ENCODE measurements at places on chromosomes 2 and 18.

- no peak for DNase-seq
These were observed 138.5 kb downstream of the DYM start for GRCh38 chr18:49321797-49322461.

DNA sequence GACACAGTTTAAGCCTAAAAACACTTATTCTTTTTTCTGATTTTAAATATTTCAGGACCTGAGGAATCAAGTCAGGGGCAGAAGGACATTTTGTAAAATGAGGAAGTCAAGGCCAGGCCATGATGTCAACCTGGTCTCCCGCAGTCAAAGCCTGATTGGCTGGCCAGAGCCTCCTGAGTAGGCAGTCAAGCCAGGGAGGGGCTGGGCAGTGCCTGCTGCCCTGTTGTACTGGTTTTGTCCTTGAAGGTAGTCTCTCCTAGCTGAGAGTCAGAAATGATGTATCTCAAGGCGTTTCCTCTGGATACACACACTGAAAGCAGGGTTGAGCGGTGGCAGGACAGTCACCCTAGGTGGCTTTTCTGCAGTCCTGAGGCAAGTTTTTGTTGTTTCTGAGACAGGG lies 19.8 kb downstream of the CCT7 start:
- DNase-seq = no peak

- DNase-seq = no peak
These were observed 37.4 kb downstream of the AFF3 start for GRCh38 chr2:100104718-100105677.

DNA sequence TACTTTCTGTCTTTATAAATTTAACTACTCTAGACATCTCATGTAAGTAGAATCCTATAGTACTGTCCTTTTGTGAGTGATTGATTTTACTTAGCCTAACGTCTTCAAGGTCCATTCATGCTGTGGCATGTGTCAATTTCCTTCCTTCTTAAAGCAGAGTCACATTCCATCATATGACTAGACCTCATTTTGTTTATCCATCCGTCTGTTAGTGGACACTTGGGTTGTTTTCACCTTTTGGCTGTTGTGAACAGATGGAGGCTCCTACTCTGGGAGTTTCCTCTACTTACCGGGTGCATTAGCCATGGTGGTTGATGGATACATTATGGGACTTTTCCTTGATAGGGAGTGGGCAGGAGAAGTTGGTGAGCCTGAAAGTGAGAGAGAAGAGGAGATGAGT lies 6.4 kb upstream of the PDIA6 start:
- no peak for DNase-seq

- DNase-seq = no peak
These were observed 105.8 kb upstream of the TTN start for GRCh38 chr2:178913049-178913441.

DNA sequence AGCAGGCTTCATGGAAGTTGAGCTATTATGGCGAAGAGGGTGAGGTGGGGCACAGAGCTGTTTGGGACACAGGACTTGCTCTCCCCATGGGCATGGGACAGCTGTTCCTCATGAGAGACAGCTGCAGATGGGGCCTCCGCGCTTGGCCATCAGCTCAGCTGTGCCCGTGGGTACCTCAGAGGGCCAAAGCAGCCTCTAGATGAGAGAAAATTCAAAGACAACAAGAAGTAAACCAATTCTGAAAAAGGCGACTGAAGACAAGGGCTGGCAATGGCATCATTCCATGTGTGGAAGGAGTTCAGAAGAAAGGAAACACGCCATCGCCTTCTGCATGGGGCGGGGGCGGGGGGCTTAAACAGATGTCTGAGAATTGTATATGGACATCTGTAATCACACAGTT lies 136.2 kb downstream of the BCL2 start:
- no peak for DNase-seq

- DNase-seq = no peak
These were observed 693 bp downstream of the ORC2 start for GRCh38 chr2:200962811-200963123.

- no peak for DNase-seq
These were observed 174.7 kb downstream of the LPIN1 start for GRCh38 chr2:11920993-11921583.

DNA sequence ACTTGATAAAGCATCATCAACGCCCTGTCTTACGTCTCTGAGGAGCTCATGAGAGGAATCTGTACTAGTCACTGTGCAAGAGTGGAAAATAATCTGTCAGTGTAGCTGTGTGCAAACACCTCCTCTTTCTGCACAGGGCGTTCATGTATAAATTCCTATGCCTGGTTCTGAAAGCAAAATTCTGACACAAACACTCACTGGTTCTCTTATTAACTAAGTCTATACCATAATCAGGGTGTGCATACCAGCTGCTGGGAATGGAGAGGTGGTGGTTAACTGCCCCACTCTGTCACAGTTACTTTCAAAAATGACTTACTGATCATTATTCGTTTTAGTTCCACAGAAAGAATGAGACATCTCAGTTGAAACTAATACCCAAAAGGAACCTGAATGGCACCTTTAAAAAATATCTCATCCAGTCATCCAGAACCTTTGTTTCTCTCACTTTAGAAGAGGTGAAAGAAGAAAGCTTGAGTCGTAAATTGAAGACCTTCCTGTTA lies 35.7 kb downstream of the STK39 start:
- DNase-seq = no peak

DNA sequence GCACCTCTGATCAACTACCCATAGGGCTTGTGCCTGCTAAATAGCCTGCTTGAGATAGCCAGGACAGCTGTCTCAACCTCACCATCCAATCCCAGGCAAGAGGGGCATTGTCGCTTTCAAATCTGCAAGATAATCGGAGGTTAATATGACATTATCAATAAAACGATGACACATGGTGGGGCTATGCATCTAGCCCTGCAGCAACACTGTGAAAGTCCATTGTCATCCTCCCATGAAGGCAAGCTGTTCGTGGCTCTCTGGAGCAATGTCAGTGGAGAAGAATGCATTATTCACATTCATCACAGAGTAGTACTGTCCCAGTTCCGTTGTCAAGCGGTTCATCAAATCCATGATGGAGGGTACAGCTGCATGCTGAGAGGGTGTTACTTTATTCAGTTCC lies 18.9 kb upstream of the KLHL23 start:
- no peak for DNase-seq

DNA sequence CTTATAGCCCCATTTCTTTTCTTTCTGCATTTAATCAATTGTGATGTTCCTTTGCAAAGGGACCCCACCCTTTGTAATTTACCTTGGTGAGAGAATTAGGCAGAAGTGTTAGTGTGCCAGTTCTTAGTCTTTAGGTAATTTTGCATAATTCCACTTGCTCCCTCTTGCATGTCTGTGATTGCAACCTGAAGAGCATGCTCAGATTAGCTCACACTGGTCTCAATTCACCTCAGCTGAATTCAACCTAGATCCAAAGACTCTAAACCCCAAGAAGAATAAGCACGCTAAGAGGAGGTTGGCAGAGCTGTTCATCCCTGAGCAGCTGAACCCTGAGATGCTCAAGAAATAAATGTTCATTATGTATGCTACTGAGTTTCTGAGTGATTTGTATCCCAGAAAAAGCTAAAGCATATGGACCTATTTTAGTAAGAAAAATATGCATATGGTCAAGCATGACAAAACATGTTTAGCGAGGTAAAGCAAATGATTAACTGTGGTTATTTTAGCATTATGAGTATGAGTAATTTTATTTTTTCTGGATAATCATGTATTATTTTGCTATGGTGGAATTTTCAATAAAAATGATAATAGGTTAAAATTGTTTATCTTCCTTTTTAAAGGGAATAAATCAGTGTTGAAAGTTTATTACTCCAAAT lies 299.2 kb upstream of the ZSWIM2 start:
- no peak for DNase-seq

DNA sequence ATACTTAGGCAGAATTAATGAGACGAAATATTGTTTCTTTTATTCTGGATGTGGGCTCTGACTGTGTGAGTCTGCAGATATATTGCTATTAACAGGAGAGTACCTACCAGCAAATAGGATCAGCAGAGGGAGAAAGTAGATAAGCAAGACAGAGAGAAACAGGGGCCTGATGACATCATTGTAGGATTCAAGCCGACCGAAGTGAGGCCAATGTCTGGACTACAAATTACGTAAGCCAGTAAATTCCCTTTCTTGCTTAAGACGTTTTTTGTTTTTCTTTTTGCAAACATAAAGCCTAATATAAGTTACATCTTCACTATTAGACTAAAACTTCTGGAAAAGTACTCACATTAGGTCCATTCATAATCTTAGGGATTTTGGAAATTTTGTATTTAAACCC lies 21.4 kb upstream of the PTPRM start:
- no peak for DNase-seq

DNA sequence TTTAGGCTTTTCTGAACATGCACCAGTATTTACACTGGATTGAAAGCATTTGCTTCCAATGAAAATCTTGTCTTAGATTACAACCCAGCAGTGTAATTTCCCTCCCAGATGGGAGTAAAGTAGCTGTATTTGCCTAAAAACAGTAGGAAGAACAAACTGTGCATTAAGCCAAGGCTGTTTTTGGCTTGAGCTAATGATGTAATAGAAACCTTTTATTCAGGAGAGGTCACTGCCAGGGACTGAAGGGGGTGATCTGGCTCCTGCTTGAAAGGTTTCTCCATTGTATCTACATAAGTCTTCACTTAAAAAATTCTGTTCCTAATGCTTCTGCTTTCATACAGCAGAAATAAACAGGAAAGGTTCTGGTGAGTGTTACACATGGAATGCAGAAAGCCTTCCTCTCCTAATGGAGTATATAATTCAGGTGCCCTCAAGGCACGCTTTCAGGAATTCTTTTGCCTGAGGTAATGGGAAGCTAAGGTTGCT lies 74.4 kb downstream of the MEIS1 start:
- no peak for DNase-seq

DNA sequence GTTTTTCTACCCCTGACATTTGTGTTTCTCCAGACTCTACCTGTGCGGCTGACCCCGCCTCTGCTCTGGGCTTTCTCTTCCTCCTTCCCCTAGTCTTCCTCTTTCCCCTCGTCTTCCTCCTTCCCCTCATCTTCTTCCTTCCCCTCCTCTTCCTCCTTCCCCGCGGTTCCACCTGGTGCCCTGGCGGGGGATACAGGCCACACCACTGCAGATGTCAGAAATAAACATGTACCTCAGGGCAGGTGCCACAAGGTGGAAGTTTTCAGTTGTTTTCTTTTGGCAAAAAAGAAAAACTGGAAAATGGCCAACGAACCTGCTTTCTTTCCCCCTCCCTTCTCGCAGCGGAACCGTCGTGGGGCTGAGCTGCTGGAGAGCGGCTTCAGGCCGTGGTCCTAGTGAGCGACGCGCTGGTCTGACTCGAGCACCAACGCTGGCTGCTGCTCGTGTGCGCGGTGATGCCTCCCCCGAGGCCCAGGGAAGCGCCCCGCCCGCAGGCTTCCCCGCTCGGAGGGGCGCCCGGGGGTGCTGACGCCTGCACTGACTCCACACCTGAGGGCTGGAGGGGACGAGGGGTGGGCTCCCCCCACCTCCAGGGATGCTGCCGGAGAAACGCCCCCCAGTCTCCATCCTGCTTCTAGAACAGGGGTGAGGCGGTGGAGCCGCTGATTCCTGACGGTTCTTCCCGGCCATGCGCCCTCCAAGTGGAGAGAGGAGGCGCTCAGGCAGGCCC lies 83.7 kb upstream of the ZNF516 start:
- no peak for DNase-seq

DNA sequence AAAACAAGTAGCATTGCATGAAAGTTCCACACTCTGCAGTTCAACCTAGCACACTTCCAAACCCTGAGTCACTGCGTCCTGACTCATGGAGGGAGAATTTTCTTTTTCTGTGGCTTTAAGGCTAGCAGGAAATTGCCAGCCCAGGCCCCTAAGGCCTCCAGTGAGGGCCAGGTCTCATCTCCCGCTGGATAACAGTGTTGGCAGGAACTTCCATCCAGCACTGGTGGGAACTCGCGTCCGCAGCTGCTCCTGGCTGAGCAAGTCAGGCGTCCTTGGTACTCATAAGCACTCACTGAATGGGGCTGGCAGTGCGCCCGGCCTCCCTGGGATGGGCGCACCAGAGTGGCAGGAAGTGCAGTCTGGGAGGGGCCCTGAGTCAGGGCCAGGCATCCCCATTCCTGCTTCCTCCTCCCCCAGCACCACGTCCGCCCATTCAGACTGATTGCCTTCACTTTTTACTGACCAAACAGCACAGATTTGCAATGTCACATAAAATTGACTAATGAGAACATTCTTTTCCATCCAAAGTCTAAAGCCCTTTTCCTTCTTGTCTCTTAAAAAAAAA lies 14.3 kb downstream of the MALL start:
- DNase-seq = no peak

DNA sequence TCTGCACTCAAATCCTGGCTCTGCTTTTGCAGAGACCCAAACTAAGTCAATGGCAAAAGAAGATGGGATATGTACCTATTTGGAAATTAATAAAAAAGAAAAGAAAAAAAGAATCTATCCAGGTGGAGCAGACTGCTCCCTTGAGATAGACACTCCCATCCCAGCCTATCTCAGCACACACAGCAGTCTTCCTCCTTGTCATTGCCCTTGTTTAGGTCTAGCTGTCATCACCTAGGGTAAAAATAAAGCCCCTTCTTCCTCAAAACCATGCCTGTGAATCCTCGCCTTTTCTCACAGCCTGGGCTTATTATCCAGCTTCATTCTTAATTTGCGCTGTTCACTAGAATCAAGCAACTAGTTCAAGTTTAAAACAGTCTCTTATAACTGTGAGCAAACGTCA lies 30.7 kb upstream of the ACSL3 start:
- no peak for DNase-seq

- peak; percentile 7 for DNase-seq
These were observed 232.8 kb downstream of the GALR1 start for GRCh38 chr18:77482190-77483085.

DNA sequence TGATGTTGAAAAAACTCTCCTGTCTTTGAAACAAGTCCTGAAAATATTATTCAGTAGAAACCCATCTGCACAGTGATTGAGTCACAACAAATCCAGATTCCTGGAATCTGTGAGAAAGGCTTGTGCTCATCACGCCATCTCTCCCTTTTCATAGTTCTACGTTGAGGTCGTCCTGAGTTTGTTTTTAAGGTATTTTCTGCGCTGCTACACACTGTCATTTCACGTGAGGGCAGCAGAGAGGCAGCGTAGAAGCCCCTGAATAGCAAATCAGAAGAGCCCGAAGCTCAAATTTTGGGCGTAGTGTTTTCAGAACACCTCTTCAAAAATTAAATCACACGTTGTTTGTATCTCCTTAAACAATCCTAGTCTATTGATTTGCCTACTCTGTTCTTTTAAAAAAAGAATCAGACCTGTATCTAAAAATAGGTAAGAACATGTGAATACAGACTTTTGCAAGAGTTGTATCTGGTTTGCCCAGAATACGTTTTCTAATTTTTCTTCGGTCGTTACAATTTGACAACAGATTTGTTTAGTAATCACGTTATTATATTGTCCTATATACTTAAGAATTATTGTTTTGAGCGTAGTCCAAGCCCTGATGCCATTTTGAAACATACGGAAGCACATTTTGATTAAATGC lies 61.6 kb upstream of the SLC38A11 start:
- DNase-seq = no peak

GRCh38 chr18:79515331-79515730 lies 119.6 kb downstream of the NFATC1 start:
- no peak for DNase-seq
